A549 treated with AZD2906 at 1 μM for 4 hours (cell line): ENCODE measurements at places on chromosomes 1 and 21. TPM values are rescaled to one million over a fixed set of nuclear protein-coding genes. Genes with fewer than 3 reads are reported as not detected.

FAAH gene
- total RNA-seq: 0.46 to 1.1 TPM (median 0.62 TPM) in 5 replicates

RNF207 gene
- total RNA-seq: 9.4 to 13.8 TPM (median 11.3 TPM) in 5 replicates

GSTM5 gene
- not detected in 5 replicates for total RNA-seq

CYP4A22 gene
- not detected in 5 replicates for total RNA-seq

RHBDL2 gene
- 1.4 to 2.6 TPM (median 1.9 TPM) in 5 replicates for total RNA-seq

ZCCHC17 gene
- total RNA-seq: 21.4 to 25.5 TPM (median 23.0 TPM) in 5 replicates

S1PR1 gene
- 0.08 to 0.23 TPM (median 0.20 TPM) in 5 replicates for total RNA-seq

ACOT11 gene
- 2.3 to 2.6 TPM (median 2.5 TPM) in 5 replicates for total RNA-seq

GJB3 gene
- 10.4 to 19.8 TPM (median 16.5 TPM) in 5 replicates for total RNA-seq

HCN3 gene
- 3.1 to 5.8 TPM (median 4.5 TPM) in 5 replicates for total RNA-seq

TPTE gene
- not detected in 5 replicates for total RNA-seq

S100A7 gene
- not detected in 5 replicates for total RNA-seq

HOOK1 gene
- total RNA-seq: 0.16 to 1.0 TPM (median 0.22 TPM) in 5 replicates

LZIC gene
- total RNA-seq: 17.5 to 27.7 TPM (median 18.9 TPM) in 5 replicates

ITLN2 gene
- 0.64 to 0.98 TPM (median 0.83 TPM) in 5 replicates for total RNA-seq

LCE4A gene
- total RNA-seq: not detected in 5 replicates

OR14K1 gene
- not detected in 5 replicates for total RNA-seq

KCNK2 gene
- total RNA-seq: 0.02 to 0.08 TPM (median 0.05 TPM) in 4 of 5 replicates, not detected in the other

TFAP2E gene
- 0.45 to 0.75 TPM (median 0.49 TPM) in 5 replicates for total RNA-seq

SYTL1 gene
- 0.26 to 0.63 TPM (median 0.41 TPM) in 5 replicates for total RNA-seq

CTBS gene
- 5.0 to 6.4 TPM (median 6.0 TPM) in 5 replicates for total RNA-seq

USP25 gene
- 8.8 to 13.4 TPM (median 11.1 TPM) in 5 replicates for total RNA-seq

VSIG8 gene
- total RNA-seq: 0.03 to 0.11 TPM in 2 of 5 replicates, not detected in the others

RNF11 gene
- 19.6 to 35.6 TPM (median 25.4 TPM) in 5 replicates for total RNA-seq

MRPL37 gene
- total RNA-seq: 87.8 to 96.3 TPM (median 94.2 TPM) in 5 replicates

PTPN22 gene
- 0.04 TPM in 1 of 5 replicates, not detected in the others for total RNA-seq

SLAMF7 gene
- 1.0 to 2.2 TPM (median 1.6 TPM) in 5 replicates for total RNA-seq

UBE2G2 gene
- total RNA-seq: 30.3 to 39.6 TPM (median 32.3 TPM) in 5 replicates

ELF3 gene
- 104 to 139 TPM (median 124 TPM) in 5 replicates for total RNA-seq

TBX15 gene
- total RNA-seq: 0.02 to 0.08 TPM (median 0.05 TPM) in 4 of 5 replicates, not detected in the other

GSTM1 gene
- total RNA-seq: not detected in 5 replicates

PRR9 gene
- 0.05 TPM in 1 of 5 replicates, not detected in the others for total RNA-seq

RXFP4 gene
- not detected in 5 replicates for total RNA-seq

GCSAML gene
- not detected in 5 replicates for total RNA-seq

PAFAH2 gene
- 7.2 to 8.3 TPM (median 8.0 TPM) in 5 replicates for total RNA-seq

ASAP3 gene
- total RNA-seq: 6.1 to 8.3 TPM (median 7.0 TPM) in 5 replicates

KCNJ10 gene
- total RNA-seq: not detected in 5 replicates

PTGFRN gene
- total RNA-seq: 10.8 to 15.9 TPM (median 13.3 TPM) in 5 replicates

KCNJ15 gene
- total RNA-seq: 0.12 to 0.53 TPM (median 0.18 TPM) in 5 replicates

CBR3 gene
- 9.9 to 11.6 TPM (median 11.3 TPM) in 5 replicates for total RNA-seq
